T47D (cell line): ENCODE measurements at places on chromosomes 12 and 14.

DNA sequence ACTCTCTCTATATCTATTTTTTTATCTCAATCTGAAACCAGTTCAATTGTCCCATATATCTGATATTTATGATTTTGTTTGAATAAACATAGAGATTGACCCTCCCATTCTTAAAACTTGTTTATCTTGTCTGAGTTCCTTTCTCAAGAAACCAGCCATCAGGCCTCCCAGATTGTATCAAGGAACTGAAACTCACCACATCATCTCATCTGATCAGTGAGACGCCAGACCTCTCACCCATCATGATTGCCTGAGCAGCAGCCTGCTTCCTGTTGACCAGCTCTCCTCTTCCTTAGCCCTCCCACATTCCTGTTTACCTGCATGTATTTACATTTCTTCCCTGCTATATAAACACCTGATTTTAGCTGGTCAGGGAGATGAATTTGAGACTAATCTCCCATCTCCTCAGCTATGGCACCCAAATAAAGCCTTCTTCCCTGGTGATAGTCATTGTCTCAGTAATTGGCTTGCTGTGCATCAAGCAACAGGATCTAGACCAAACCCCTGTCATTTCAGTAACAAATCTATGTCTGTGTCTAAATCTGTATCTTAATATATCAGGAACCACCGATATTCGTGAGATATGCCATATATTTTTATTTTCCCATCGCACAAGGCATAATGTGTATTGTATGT is 323.6 kb downstream of the TMTC2 start:
- DNase-seq = no peak

DNA sequence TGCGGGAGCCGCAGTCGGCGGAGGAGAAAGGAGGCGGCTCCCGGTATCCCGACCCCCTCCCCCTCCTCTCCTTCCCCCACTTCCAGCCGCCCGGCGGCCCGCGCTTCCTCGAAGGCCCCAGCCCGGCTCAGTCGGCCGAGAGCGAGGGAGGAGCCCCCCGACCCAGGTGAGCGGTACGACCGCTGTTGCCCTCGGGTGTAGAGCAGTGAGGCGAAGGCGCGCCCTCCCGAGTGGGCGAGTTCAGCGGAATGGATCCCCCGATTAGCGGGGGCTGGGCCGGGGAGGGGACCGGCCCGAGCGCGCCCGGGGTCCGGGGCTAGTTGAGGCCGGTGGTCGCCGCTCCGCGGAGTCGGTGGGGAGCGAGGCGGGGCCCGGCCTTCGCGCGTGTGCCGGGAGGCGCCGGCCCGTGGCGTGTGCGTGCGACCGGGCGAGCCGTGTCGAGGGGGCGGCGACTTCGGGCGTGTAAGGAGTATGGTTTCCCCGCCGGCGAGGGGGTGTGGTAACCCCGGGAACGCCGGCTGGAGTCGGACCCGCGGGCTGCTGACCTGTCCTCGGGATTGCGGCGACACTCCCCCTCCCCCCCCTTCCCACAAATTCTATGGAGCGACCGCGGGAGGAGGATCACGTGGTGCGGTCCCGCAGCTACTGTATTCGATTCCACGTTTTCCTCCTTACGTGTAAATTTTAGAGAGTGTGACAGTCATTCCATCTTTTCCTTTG is 501 bp downstream of the RIMKLB start:
- DNase-seq = no peak

- no peak for DNase-seq
Measured at GRCh38 chr14:68544081-68544892, 248.6 kb downstream of the ZFP36L1 start.

GRCh38 chr12:10331642-10332239 is 24.1 kb downstream of the KLRD1 start:
- DNase-seq = peak; percentile 56

- no peak for DNase-seq
Measured at GRCh38 chr14:93105362-93105761, 10.4 kb downstream of the ITPK1 start.

DNA sequence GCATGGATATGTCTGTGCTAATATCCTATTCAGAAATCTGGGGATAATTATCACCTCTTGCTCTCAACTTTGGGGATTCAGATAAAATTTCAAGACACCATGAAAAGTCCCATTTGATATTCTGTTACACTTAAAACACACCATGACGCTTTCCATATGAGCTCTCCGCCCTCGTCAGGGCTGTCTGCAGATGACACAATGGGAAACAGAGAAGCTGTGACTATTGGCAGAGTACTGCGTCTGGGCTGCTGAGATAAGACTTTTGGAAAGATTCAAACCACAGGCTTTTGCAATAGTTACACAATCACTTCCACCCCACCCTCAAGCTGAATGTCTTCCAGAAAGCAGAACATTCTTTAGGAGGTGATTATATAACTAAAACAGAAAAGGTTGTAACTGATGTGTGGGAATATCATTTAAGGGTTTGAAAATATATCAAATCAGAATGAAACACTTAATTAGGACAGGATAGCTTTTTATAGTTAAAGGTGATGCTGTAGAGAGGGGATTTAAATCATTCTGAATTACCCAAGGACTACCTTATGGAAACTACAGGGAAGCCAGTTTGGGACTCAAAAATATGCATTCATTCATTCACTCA is 75.3 kb upstream of the TMPO start:
- DNase-seq = no peak

- no peak for DNase-seq
Measured at GRCh38 chr12:114529966-114530365, 124.0 kb upstream of the TBX5 start.

DNA sequence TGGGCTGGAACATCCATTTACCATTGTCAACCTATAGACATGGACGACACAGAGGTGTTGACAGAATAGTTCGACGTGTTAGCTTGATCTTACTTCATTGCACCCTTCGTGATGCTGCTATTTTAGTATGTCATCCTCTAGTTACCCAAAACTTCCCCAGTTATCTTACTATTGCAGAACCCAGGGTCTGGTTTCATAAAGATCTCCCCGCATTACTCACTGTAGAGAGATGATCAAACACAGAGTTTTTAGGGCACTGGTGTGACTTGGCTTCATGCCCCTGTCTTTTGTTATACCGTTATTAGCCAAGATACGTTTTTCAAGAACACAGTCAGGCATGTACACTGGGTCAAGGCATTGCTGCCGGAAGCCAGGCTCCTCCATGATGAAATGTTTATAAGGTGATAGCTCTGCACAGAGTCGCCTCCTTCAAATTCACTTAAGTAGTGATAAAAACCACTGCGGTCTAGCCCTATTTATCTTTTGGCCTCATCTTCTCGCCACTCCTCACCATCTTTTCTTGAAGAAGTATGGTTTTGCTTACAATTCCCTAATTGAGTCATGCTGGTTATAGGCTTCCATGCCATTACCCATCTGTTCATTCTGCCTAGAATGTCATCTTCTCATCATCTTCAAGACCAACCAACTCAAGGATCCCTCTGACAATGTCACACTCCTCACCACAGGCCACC is 1127.9 kb downstream of the VRK1 start:
- no peak for DNase-seq

GRCh38 chr12:124493809-124494750 is 73.3 kb downstream of the NCOR2 start:
- DNase-seq = no peak

GRCh38 chr12:64400041-64400440 is 4.2 kb upstream of the XPOT start:
- DNase-seq = no peak

DNA sequence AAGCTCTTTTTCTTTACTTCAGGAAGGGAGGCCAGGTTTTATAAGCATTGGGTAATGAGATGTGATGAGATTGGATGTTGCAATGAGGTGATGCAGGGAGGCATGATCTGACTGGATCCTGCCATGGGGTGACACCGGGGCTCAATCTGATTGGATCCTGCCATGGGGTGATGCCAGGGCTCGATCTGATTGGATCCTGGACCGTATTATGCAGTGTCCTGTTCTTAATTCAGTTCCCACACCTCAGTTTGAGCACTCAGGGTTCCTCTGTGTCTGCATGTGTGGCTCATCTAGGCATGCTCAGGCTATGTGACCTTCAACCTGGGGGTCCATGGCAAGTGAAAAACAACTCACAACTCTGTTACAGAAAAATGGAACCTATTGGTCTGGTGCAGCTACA is 166.4 kb downstream of the SLC15A4 start:
- DNase-seq = no peak

DNA sequence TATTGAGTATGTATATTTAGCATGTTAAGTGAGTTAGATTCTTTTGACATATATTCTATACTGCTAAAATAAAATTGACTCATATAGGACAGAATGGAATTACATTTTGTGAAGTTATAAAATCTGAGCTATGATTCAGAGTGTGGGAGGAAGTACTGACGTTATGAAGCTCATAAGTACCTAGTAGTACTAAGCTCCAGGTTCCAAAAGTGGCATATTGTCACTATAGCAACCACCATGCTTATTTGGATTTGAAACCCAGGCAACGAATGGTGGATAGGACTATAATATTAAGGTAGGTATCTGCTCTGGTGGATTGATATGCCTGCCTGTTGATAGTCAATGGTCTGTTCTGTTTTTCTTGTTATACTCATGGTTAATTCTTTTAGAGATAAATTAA is 2.2 kb upstream of the FBXO33 start:
- DNase-seq = no peak

GRCh38 chr14:74531006-74531405 is 37.4 kb downstream of the ISCA2 start:
- DNase-seq = no peak

- DNase-seq = no peak
Measured at GRCh38 chr14:96238676-96239265, 17.2 kb upstream of the BDKRB1 start.

DNA sequence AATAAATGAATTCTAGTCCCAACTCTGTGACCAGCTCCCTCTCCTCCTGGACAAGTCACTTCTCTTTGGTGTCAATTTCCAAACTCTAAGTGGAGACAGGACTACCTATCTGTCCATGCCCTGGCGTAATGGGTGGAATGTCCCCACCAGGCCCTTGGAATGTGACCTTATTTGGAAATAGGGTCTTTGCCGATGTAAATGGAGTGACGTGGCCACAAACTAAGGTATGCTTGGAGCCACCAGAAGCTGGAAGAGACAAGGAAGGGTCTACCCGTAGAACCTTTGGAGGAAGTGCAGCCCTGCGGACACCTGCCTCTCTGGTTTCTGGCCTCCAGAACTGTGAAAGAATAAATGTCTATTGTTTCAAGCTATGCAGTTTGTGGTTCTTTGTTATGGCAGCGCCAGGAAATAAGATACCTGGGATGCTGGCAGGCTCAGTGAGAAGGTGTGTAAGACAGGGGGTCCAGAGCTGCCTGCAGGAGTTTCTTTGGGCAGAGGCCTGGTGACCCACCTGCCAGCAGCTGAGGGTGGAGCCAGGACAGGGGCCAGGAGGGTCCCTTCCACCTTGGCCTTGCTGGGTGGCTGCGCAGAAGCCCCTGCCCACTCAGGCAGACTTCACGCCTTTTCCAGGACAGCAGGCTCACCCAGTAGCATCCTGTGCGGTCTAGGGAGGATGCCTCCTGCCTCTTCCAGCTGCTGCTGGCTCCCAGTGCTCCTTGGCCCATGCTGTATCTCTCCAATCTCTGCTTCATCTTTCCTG is 45.8 kb downstream of the ARL6IP4 start:
- DNase-seq = no peak

DNA sequence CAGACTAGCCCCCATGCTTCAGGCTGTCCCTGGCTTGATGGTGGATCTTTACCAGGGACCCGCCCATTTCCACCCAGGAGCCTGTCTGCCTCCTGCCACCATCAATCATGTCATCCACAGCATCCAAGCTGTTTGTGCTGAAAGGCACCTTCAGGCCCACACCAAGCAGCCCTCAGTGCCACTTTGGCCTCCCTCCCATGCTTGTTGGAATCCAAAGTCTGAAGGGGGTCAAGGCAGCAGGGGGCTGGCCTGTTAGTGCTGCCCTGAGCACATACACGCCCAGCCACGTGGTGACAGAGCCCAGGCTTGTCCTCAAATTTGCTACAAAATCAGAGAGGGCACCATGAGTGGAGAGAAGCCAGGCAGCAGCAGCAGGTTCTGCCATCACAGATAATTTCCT is 1146.8 kb downstream of the FSCB start:
- DNase-seq = no peak

GRCh38 chr12:125280482-125281377 is 215.5 kb downstream of the AACS start:
- no peak for DNase-seq

- no peak for DNase-seq
Measured at GRCh38 chr12:98456041-98456440, 59.3 kb upstream of the TMPO start.

GRCh38 chr14:104434214-104435076 is 145.1 kb upstream of the C14orf180 start:
- no peak for DNase-seq

- DNase-seq = no peak
Measured at GRCh38 chr12:5503774-5504173, 71.9 kb downstream of the NTF3 start.

- no peak for DNase-seq
Measured at GRCh38 chr14:103143506-103143905, 20.2 kb downstream of the TNFAIP2 start.

DNA sequence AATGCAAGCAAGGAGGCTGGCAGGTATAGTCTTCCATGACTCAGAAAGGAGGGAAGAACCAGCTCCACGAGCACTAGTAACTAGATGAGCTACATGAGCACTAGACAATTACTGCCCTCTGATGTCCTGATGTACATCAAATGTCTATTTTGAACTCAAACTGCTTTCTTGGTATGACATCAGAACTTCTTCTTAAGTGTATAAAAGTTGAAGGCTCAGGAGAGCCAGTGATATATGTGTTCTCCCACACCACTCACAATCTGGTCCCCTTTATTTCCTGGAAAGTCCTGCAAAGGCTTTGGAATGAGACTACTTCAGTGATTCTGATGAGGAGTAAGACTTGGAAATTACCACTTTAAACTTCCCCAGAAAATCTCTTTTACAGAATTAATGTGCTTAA is 18.5 kb upstream of the DHRS7 start:
- DNase-seq = no peak

- no peak for DNase-seq
Measured at GRCh38 chr14:87079416-87079815, 913.6 kb downstream of the GALC start.

DNA sequence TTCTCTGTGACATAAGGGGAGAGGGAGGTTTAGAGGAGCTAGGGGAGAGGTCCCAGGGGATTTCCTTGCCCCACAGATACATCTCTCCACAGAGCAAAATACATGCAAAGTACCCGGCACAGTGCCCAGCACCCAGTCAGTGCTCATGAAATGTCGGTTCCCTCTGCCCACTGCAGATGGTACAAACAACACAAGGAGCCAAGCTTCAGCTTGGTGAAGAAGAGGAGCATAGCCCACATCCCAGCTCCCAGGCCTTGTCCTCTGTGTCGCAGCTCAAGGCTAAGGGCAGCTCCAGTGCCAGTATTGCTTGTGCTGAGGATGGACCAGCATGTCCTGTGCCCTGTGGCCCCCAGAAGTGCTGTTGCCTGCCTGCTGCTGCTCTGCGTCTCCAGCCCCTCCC is 35.0 kb upstream of the FKBP4 start:
- DNase-seq = no peak

DNA sequence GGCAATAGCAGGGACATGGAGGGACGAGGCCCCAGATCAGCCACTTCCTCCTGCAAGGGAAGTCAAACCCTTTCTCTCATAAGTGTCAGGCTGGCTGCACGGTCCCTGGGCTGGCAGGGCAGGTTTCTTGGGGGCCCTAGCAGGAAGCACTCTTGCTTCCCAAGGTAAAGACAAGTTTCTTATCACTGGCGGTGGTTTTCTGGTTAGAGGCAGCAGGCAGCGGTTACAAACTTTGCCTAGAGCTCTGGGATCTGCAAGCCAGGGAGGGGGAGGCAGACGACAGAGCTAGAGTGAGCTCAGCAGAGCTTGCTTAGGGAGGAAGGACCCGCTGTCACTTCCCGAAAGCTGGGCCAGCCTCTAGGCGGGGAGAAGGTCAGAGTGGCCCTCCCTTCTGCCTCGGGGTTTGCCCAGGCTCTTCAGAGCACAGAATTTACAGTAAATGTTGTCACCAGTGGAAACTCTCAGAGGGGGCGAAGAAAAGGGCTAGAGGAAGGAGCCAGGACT is 20.4 kb downstream of the BATF start:
- peak; percentile 67 for DNase-seq
